8988T (cell line): ENCODE measurements at places on chromosomes 1 and 21.

GRCh38 chr1:25031966-25032667 lies 102.0 kb upstream of the RUNX3 start:
- DNase-seq, result no peak

- no peak for DNase-seq
Observed at GRCh38 chr1:153659175-153659534, 652 bp downstream of the SNAPIN start.

- no peak for DNase-seq
Observed at GRCh38 chr1:234913278-234913649, 215.4 kb downstream of the TOMM20 start.

GRCh38 chr1:228396770-228397662 lies 9.6 kb downstream of the TRIM11 start:
- no peak for DNase-seq

GRCh38 chr1:201766131-201766866 lies 62.7 kb upstream of the IPO9 start:
- DNase-seq, result no peak

DNA sequence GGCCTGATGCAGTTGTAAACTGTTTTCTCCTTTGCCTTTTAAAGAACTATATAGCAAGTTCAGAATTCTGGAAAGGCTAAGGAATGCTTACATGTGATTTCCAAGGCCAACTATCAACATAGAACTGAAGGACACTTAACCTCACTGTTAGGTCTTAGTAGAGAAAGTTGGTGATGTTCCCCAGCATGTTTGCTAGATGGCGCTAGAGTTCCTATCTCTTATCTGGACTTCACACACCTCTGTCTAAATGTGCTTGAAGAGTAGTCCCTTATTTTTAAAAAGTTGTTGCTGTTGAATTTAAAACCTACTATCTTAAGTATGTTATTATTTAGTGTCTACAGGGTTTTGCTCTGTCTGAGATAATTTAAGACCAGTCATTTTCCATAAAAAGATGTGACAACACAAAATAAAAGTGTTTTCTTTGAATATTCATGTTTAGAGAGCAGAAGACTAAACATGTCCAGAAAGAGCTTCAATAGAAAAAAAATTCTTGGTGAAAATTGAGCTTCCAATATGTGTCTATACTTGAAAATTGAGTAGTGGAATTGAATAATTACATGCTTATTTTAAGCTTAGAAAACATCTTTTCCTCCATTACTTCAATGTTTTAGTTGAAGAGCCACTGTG lies 237.3 kb downstream of the S1PR1 start:
- no peak for DNase-seq
